ENCODE measurements at places on chromosomes 6 and 20.

- DNase-seq = no peak
Observed at GRCh38 chr20:9491324-9491723, 23.1 kb upstream of the LAMP5 start.

DNA sequence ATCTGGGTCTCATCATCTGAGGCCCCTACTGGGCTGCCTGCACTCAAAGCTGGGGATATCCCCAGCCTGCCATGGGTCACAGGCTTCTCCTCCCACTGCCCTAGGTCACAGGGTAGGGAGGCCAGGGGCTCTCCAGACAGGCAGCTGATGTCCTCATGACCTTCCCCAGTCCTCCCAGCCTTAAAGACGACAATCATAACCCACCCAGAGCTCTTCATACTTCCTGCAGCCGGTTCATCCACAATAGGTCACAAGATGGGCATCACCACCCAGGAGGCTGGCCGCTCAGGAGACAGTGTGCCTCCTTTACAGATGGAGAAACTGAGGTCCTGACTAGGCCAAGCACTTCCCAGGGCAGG is 15.2 kb downstream of the TFEB start:
- no peak for DNase-seq

DNA sequence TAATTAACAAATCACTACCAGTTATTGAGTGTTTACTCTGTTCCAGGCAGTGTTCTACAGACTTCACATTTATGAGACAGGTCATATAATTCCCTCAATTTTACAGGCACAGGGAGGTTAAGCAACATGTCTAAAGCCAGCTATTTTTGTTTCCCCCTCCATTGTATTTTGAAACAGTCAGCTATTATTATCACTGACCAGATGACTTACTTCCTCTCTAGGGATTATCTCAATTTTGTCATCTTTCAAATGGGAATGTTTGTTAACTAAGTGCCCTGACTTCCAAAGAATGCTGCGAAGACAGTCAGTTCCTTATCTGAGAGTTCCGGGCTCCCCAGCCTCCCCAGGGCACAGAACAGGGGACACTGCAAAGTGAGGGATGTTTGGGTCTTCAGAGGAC is 5.6 kb upstream of the CNPY3 start:
- DNase-seq = no peak

- no peak for DNase-seq
Observed at GRCh38 chr6:5159162-5159561, 74.0 kb downstream of the PPP1R3G start.

DNA sequence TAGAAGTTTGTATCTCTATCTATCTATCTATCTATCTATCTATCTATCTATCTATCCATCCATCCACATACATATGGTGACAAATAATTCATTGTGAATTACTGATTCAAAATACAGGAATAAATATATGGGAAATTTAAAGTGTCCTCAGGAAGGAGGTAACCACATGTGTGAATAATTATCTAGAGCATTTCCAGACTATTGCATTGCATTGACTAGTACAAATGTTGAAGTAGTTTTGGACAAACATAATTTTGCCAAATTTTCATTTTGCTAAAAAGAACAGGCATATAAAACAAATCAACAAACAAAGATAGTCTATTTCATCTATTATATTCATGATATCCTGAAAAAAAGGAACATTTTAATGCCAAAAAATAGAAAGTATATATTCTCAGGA is 192.7 kb downstream of the UTRN start:
- DNase-seq = no peak

- no peak for DNase-seq
Observed at GRCh38 chr6:82957171-82957867, 108.3 kb downstream of the UBE3D start.

- no peak for DNase-seq
Observed at GRCh38 chr6:49923826-49924225, 40.1 kb downstream of the DEFB114 start.

GRCh38 chr6:138966870-138967269 is 21.2 kb downstream of the REPS1 start:
- DNase-seq = no peak

GRCh38 chr6:125149256-125150144 is 4.1 kb upstream of the TPD52L1 start:
- no peak for DNase-seq

DNA sequence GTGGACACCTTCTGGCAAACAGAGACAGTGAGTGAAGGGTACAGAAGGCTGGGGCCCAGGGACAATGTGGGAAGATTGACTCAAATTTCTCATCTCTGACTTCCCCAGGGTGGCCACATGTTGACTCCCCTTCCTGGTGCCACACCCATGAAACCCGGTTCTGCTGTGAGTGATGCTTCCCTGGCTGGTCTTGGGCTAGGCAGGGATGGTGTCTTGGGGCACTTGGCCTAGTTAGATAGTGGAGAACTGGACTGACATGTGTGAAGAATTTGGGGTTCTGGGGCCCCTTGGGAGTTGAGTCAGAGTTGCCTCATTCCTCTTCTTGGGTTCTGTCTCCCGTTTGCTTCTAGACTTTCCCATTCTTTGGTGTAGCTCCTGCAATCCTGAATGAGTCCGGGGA is 34.2 kb downstream of the GSS start:
- DNase-seq = no peak

- no peak for DNase-seq
Observed at GRCh38 chr6:119346936-119347335, 2.6 kb downstream of the MAN1A1 start.

GRCh38 chr6:7541175-7542064 is at the start of gene DSP:
TSS of gene DSP (plus strand) at chr6:7541671. CDS start at chr6:7541916, 245 bp downstream.
- DNase-seq = no peak

GRCh38 chr20:63585616-63586565 is 11.9 kb upstream of the HELZ2 start:
- no peak for DNase-seq

DNA sequence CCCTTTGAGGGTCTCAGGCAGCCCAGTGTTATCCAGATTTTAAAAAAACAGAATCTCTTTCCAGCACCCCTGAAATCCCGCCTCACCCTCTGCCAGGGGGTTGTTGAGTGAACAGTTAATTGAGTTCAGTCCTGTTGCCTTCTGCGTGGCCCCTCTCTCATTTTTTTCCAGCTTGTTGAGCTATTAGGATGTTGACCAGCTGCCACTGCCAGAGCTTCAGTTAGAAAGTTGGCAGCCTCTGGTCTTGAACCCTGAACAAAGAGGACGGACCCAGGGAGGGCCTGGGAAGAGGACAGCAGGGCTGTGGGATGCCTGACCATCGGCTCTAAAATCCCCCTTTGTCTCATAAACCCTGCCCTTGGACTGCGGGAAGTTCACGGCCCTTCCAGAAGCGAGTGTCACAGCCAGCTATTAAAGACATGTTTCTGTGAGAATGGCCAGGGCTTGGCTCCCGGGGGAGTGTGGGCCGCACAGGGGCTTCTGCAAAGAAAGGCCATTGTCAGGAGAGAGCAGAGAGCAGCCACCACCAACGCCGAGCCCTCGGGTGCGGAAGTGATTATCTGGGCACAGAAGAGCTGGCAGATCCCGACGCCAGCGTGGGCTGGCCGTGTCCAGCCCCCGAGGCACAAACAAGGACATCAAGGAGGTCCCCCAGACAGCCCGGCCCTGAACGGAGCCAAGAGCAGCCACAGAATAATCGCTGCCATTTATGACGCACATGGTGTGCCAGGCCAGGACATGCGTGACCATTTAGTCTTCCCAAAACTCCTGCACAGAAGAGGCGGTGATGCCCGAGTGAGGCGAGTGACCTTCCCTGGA is 189.0 kb downstream of the ANKRD60 start:
- no peak for DNase-seq

GRCh38 chr20:62511300-62511914 is 35.6 kb upstream of the GATA5 start:
- no peak for DNase-seq

- no peak for DNase-seq
Observed at GRCh38 chr20:22848364-22848763, 186.7 kb upstream of the SSTR4 start.

GRCh38 chr6:16480763-16481560 is 242.6 kb downstream of the GMPR start:
- no peak for DNase-seq

GRCh38 chr6:16770701-16771569 is 9.7 kb upstream of the ATXN1 start:
- DNase-seq = peak; percentile 58

GRCh38 chr6:107989166-107990094 is 31.4 kb upstream of the SEC63 start:
- no peak for DNase-seq

DNA sequence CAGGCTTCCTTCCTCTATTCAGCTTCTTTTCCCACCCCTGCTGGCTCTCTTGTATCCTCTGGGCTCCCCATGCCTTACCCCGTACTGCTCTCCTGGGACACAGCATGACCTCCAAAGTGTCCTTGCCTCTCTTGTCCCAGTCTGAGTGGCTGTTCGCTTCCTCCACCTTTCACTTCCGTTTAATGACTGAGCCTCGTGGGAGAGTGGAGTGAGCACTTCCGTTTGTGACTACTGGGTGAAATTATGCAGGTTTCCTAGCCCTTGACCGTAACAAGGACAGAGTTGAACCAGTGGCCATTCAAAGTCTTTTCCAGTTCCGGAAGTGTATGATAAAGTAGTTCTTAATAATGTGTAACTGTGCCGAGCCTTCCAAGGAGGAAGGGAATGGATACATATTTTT is 109.2 kb downstream of the ARID1B start:
- DNase-seq = no peak

DNA sequence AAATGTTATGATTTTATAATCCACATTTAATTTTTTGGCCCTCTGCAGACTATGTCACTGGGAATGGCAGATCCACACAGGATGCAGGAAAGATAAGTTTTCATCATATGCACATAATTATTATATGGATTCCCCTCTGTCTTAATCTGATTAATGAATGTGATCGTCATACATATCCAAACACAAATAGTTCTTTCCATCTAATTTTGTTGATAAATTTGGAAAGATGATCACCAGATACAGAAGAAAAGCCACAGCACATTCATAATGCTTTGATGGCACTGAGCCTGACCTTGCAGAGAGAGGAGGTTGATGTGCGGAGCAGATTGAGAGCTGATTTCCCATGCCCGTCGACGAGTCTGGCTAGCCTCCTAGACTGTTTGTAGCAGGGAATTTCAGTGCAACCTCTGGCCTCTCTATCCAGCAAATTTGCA is 471.5 kb downstream of the EPM2A start:
- no peak for DNase-seq

DNA sequence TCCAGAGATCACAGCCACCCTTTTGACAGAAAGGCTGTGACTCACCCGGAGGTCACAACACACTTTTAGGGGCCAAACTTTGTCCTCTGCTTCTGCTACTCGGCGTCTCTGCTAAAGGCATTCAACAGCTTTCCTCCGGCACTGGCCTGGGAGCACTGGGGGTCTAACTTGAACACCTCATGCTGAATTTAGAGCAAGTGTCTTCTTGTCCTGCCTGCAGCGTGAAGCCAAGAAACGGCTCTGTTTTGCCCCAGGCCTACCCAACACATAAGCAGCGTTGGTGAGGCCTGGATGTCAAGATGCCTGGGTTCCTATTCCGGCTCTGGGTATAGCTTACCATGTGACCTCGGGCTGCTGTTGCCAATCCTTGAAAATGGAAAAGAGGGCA is 2.3 kb downstream of the CDH22 start:
- DNase-seq = no peak

DNA sequence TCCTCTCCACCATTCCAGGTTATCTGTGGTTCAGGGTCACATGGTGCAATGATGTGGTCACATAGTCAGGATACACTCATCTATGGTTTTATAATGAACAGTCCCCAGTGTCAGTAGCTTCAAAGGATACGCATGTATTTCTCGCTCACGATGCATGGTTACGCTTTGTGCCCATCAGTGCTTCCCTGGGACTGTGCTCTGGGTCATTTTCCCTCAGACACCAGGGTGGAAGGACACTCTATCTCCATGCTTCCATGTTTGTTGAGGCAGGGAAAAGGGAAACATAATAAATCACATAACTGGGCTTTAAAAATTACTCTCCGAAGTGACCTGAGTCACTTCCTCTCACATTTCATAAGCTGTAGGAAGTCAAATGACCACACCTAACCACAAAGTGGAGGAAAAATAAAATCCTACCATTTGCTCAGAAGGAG is 394.8 kb upstream of the NOX3 start:
- no peak for DNase-seq

GRCh38 chr6:136058852-136059251 is 191.3 kb downstream of the MTFR2 start:
- DNase-seq = no peak

DNA sequence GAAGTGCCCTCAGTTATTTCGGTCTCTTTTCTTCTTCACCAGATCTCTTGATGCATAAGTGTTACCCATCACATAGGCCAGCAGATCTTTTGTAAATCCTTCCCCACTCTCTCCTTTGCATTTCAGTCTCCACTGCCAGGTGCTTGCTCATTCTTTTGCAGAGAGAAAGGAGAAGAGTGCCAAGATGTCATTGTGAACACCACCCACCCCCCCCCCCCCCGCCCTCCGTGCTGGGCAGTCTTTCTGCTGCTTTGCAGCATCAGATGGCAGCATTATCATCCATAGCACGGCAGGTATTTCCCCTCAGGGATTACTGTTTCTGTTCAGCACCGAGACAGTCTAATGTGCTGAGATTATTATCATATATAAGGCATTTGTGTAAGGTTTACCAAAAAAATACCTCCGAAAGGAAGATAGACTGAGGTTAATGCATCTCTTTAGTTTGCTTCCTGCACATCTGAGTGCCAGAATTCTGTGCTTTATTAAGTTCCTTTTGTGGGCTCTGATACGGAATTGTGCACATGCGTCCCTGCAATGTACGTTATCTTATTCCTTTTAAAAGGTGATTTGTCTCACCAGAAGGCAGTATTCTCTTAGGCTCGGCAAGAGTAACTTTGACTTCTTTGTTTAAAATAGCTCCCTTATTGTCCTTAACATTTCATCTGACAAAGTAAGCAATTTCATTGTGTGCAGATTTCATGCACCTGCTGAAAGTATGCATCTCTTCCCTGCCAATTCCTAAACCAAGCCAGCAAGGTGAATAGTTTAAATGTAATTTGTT is 128.8 kb downstream of the PHACTR1 start:
- no peak for DNase-seq

- DNase-seq = no peak
Observed at GRCh38 chr20:16257813-16258430, 315.3 kb downstream of the KIF16B start.

GRCh38 chr6:287489-287860 is 4.8 kb upstream of the DUSP22 start:
- DNase-seq = no peak

GRCh38 chr20:44703183-44703925 is 11.8 kb upstream of the CCN5 start:
- no peak for DNase-seq

DNA sequence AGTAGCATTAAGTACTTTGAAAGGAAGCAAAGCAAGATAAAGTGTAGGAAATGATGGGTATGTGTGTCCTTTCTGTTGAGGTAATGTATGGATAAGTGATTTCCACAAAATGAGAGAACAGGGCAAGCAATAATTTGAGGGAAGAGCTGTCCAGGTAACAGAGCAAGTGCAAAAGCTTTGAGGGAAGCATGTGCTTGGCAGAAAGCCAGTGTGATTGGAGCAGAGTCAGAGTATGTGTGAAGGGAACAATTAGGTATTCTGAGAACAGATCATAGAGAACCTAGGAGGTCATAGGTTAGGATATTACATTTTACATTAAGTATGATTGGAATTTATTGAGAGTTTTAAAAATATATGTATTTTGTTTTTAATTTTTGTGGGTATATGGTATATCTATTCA is 30.2 kb upstream of the MAN1A1 start:
- DNase-seq = no peak

All from stimulated activated CD8-positive, alpha-beta memory T cell treated with anti-CD3 and anti-CD28 coated beads, Interleukin-2, amount 100 ng/mL, for 1 hour (primary cell).